ENCODE measurements at places on chromosomes 4 and X.

GRCh38 chr4:65502131-65502701, 168.1 kb downstream of the EPHA5 start:
- DNase-seq = peak; percentile 63

DNA sequence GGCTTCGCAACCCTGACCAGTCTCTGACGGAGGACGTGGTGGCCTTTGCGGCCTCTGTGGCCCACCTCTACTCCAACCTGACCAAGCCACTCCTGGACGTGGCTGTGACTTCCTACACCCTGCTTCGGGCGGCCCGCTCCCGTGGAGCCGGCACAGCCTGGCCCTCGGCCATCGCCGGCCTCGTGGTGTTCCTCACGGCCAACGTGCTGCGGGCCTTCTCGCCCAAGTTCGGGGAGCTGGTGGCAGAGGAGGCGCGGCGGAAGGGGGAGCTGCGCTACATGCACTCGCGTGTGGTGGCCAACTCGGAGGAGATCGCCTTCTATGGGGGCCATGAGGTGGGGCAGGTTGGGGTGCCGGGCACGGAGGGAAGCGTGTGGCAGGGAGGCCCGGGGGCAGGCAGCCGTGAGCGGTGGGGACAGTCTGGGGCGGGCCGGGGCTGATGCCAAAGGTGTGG, 1.2 kb downstream of the ABCD1 start:
- no peak for DNase-seq

DNA sequence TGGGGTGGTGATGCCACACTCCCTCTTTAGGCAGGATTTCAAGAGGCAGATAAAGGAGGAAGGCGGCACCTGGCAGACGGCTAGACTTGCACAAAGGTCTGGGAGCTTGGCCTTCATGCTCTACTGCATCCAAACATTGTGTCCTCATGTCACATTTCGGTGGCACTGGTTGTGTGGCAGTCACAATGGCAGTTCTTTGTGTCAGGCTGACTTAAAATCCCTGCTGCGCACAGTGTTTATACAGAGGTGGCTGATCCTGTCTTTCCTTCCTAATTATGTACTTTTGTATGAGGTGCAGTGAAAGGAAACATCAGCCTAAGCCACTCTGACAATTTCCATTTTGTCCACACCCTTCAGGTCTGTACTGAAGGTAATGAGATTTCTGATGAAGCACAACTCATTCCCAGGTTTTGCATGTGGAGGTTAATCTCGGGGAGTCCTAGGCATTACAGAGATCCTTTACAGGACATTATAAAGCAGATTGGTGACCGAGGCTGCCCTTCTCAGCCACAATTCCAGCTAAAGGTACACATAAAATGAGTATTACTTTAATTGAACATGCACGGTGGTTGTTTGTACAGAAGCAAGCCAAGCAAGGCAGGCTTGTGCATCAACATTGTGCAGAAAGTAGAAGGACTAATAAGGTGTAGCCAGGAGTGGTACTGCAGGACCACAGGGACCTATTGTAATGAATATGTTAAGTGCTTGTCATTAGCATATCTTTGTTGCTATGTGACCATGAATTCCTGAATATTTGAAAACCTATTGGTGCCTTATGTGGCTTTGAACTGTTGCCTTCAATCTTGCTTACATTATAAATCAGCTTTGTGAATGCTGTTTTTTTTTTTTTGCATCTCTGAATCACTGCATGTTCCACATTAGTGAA, 147.6 kb downstream of the STK32B start:
- DNase-seq = no peak

- peak; percentile 88 for DNase-seq
These were observed 9.9 kb downstream of the FAM200B start for GRCh38 chr4:15691346-15692135.

- DNase-seq = no peak
These were observed 32.2 kb downstream of the UNC5C start for GRCh38 chr4:95516528-95517017.

GRCh38 chr4:54332542-54332941, 103.4 kb downstream of the PDGFRA start:
- DNase-seq = no peak

- no peak for DNase-seq
These were observed 1662.1 kb upstream of the TENM3 start for GRCh38 chr4:180581061-180581460.

DNA sequence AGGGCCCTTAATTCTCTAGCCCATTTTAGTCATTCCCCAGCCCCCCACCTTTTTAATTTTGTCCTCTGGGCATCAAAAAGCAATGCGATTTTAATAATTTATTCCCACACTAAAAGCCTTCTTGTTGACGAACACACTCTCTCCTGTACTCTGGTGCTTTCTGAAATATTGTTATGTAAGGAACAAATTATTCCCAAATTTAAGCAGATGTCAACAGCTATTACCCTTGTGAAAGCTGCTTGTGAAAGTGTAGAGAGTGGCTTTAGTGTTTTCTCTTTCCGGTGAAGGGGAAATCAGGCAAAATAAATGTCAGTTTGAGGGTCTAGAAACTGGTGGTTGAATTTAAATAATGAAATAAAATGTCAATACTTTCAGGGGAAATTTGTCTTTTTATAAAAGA, 221.2 kb upstream of the CNKSR2 start:
- DNase-seq = no peak
